ENCODE measurements at places on chromosomes 6 and 20. TPM values are rescaled to one million over a fixed set of nuclear protein-coding genes. Genes with fewer than 3 reads are reported as not detected.

- no peak for DNase-seq
Measured at GRCh38 chr6:85389151-85389797, 60.6 kb upstream of the NT5E start.

- DNase-seq: peak; percentile 70
Measured at GRCh38 chr6:7725849-7726415, at the start of gene BMP6. TSS of gene BMP6 (plus strand) at chr6:7726099. CDS start at chr6:7726956, 857 bp downstream.

GRCh38 chr6:139982195-139982594 is 607.7 kb upstream of the CITED2 start:
- DNase-seq: no peak

CTAGE9 gene
- not detected for total RNA-seq

RAD21L1 gene
- 0.07 TPM for total RNA-seq

POU5F1 gene
- total RNA-seq: not detected

LY6G6F gene
- total RNA-seq: not detected

Measured in A172 (cell line).